ENCODE measurements at places on chromosomes 1 and 21.
A peak's percentile ranks its signal among the peaks of the same experiment; 100 is the strongest.

- DNase-seq, result no peak
Measured at GRCh38 chr1:226085675-226086285, 23.3 kb downstream of the H3-3A start.

- DNase-seq, result no peak
Measured at GRCh38 chr1:43449708-43450069, 4.0 kb downstream of the HYI start.

- DNase-seq, result no peak
Measured at GRCh38 chr1:29673669-29674626, 437.6 kb downstream of the PTPRU start.

DNA sequence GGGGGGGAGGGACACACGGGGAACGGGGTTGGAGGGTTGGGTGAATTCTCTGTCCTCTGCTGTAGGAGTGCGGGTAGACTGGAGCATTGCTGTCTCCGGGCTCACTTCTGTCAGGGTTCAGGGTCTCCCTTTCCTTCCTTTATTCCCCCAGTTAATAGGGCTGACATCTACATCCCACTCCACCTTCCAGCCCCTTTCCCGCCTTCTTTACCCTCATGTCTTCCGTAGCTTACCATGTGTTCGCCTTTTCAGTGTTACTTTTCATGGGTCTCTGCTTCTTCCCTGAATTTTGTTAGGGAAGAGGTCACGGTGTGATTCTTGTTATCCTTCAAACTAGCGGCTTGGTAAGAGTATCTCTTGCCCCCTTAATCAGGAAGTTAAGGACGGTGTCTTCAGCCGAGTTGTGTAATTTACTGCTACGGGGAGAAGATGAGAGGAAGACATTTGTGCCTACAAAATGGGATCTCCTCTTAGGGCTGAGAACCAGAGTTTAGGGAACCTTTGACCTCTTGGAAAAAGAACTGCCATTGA lies 917 bp downstream of the RAP1A start:
- peak; percentile 9 for DNase-seq

DNA sequence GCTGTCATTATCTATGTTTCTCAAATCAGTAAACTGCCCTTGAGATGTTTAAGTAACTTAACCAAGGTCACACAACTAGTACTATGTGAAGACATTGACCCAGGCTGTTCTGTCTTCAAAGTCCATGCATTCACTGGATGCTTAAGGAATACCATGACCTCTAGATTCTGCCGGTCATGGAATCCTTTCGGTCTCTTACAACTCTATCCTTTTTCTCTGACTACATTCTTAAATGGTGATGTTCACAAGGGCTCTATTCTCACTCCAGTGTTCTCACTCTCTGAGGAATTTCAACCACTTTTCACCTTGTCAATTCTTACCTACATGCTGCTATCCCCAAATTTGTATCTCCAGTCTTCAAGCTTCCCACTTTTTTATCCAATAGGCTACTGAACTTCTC lies 15.2 kb downstream of the CRYZ start:
- DNase-seq, result no peak
